NCI-H460 (cell line): ENCODE measurements at places on chromosomes 11 and 22.

DNA sequence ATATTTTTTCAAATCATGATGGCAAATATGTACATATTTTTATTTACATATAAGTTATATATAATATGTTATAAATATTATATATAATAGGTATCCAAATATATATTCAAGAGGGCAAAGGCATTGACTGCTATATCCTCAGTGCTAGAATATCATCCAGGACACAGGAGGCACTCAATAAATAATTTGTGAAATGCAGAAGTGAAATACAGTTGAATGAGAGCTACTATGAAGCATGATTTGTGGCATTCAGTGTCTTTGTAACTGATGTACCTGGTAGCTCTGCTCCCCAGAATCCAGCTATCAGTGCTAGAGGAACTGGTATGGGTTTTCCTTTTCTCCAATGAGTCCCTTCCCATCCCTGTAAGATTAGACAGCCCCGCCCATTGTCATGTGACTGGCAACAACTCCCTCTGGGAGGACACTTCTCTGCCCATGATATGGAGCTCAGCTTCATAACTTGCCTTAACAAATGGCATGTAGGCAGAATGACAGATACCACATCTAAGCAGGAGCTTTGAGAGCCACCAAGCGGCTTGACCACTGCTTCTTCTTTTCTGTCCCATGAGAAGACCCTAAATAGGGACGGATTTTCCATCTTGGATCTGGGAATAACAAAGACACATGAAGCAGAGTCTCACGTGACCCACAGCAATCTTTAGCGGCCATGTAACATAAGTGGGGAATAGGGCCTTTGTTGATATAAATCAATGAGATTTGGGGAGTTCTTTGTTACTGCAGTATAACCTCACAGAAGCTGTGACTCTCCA lies 10.2 kb upstream of the CD82 start:
- no peak for DNase-seq

GRCh38 chr22:25207553-25208157 lies 8.0 kb downstream of the CRYBB3 start:
- DNase-seq: no peak

DNA sequence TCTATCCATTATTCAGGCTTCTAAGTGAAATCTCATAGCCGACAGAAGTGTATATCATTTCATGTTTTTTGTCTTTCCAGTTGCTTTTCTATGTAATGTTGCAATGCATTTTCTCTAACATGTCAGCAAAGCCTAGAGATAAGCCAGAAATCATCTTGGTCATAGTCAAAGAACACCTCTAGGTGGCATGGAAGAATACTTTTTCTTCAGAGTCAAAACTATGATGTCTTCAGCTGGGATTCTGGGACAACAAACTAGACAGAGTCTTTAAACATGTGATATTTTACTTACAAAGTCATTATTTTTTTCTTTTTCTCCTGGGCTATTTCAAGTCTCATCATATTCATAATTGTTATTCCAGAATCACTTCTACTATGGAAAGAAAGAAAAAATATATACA lies 4.4 kb downstream of the GAS2 start:
- DNase-seq: peak; percentile 12

DNA sequence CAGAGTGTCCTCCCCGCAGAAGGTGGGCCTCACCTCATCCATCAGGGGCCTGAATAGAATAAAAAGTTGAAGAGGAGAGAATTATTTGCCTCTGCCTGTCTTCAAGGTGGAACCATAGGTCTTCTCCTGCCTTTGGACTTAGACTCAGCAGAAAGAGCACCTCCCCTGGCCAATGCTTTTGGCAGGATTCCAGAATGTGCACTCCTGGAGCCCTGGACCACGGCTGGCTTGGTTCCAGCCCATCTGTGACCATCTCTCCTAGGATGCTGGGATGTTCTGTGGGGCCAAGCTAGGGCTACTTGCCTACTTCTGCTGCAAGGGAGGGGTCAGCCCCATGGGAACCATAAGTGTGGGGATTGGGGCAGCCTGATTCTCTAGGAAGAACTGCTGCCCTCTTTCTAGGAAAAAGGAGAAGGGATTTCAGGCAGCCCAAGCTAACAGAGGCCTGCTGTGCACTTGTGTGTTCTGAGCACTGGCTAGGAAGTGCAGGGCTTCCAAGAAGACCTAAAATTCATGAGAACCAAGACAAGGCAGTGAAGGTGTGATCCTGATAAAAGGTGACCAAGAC lies 32.2 kb upstream of the SHANK2 start:
- DNase-seq: no peak

- no peak for DNase-seq
Measured at GRCh38 chr22:36954251-36955014, 41.0 kb downstream of the CSF2RB start.

DNA sequence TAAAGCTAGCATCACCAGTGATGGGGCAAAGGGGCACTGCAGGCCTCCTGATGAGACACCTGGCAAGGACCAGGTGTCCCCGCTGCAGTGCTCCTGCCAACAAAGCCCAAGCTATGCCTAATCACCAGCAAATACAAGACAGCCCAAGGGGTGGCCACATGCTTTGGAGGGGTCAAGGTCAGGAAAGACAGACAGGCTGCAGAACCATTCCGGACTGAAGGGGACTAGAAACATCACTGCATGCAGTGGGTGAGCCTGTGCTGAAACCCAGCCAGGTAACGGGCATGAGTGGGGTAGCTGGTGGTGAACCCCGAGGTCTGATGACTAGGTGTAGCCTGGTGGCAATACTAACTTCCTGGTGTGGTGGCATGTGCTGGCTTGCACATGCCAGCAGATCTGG lies 111.1 kb downstream of the MED15 start:
- no peak for DNase-seq

DNA sequence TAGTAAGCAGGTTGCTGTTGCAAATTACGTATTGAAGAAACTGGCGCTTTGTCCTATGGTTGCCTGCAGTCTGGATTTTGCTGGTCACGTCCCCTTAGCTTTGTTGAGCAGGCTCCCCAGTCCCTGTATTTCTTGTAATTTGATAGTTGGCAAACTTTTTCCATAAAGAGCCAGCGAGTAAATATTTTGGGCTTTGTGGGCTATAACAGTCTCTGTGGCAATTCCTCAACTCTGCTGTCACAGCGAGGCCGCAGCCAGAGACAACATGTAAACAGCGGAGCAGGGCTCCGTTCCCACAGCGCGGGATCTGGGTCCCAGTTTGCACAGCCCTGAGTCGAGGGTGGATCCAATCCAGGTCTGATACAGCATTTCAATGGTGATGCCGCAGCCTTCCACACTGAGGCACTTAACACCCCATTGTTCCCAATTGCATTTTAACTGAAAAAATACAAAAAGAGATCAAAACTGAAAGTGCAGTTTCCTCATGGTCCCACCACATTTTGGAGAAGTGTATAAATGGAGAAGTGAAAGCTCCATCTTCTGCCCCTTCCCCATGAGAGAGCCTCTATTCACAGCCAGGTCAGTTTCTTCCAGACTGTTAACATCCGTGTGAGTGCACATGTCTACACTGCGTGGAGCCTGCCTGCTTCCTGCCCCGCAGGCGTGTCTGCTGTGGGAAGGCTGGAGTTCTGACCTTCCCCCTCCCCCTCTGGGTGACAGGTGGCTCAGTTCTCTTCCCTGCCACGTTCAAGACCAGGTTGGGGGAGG lies 89.1 kb downstream of the RPS6KA4 start:
- DNase-seq: no peak

DNA sequence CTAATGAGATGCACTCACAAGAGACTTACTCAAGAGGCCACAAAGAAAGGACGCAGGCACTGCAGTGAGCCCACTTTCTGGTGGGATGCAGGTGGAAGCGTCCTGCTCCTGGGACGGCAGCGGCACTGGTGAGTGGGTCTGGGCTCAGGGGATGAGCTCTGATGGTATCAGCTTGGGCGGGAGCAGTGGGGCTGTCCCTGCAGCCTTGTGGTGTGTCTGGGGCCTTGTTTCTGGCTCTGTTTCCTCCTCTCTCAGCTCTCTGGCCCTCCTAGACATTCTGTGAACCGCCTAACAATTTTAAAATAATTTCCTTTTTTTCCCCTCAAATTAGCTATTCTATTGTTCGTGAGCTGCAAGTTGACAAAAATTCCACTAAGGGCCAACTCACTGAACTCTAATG lies 8.8 kb upstream of the ST14 start:
- no peak for DNase-seq

DNA sequence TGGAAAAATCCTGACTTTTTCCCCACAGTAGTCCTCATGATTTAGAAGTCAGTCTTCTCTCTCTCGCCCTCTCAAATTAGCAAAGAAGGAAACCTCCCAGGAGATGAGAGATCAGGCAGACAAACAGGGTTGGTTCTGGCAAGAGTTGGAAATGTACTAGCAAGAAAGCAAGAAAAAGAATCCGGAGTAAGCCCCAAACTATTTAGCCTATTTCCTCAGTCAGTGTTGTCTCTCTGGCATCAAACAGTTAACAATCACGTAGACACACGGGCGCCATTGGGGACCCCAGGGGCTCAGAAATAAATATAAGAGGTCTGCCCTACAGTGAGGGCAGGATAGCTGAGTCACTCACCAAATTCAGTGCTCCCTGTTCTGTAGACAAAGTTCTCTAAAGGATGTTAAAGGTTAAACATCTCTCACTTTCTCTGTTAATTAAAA lies 4.7 kb downstream of the C11orf52 start:
- DNase-seq: no peak
